ENCODE measurements at places on chromosomes 2 and 18.
A peak's percentile ranks its signal among the peaks of the same experiment; 100 is the strongest.

DNA sequence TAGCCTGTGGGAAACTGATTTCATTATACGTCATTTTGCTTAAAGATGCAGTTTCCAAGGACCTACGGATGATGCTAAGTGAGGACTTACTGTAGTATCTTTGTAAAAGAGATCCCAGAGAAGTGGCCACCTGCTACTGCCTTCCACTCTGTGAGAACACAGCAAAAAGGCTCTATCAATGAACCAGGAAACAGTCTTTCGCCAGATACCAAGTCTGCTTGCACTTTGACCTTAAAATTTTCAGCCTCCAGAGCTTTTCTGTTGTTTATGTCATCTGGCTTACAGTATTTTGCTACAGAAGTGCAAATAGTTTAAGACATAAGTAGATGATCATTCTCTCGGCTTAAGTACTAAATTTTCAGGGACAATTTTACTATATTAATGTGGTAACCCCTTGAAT, 847.9 kb upstream of the CHAC2 start:
- no peak for DNase-seq

DNA sequence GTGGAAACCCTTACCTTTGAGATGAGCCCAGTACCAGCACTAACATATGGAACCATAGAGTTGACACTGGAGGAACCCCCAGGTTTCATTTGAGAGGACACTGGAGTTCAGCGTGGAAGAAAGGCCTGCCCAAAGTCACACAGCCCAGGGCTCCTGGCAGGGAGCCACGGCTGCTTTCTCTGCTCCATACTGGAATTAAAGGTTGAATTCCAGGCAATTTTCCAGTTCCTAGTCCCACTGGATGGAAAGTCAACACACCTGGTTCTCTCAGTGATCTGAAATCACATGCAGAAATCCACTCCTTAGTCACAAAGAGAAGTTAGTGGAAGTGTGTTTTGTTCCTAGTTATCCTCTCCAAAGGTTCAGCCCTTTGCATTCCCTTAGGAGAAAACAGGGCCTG, 336.1 kb upstream of the SKOR2 start:
- DNase-seq, result no peak

- no peak for DNase-seq
Measured at GRCh38 chr2:7242189-7242867, 325.1 kb downstream of the RNF144A start.

GRCh38 chr2:121284463-121285449, at the start of gene TFCP2L1:
Gene TFCP2L1, minus strand, starts transcription at chr2:121285202. Its CDS starts 93 bp downstream, at chr2:121285109.
- DNase-seq, result peak; percentile 9

DNA sequence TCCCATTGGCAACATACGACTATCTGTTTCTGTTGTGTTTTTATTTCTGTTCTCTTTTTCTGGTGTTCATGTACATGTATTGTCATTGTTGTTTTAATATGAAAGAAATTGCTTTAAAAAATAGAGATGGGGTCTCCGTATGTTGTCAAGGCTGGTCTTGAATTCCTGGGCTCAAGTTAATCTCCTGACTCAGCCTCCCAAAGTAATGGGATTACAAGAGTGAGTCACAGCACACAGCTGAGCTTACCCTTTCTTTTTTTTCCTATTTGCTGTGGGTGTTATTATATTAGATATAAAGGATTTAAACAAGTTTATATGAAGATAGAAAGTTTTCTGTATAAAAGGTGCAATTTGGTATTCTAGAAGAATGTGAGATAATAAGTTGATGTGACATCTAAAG, 554.6 kb downstream of the DSC3 start:
- DNase-seq, result no peak

GRCh38 chr18:49612515-49613033, 50.7 kb downstream of the LIPG start:
- no peak for DNase-seq

- no peak for DNase-seq
Measured at GRCh38 chr2:205141381-205141780, 540.9 kb upstream of the NRP2 start.

- no peak for DNase-seq
Measured at GRCh38 chr2:233794128-233794658, 16.1 kb downstream of the MROH2A start.

GRCh38 chr2:33292981-33293595, 183.4 kb upstream of the RASGRP3 start:
- DNase-seq, result no peak

- no peak for DNase-seq
Measured at GRCh38 chr2:152510621-152511020, 175.6 kb downstream of the FMNL2 start.

Measured in EL (cell line).